ENCODE measurements at places on chromosomes 3 and 15.

GRCh38 chr3:49434731-49435130 is 5.6 kb upstream of the NICN1 start:
- DNase-seq, result no peak

- no peak for DNase-seq
Measured at GRCh38 chr15:58958811-58959210, 25.3 kb upstream of the SLTM start.

DNA sequence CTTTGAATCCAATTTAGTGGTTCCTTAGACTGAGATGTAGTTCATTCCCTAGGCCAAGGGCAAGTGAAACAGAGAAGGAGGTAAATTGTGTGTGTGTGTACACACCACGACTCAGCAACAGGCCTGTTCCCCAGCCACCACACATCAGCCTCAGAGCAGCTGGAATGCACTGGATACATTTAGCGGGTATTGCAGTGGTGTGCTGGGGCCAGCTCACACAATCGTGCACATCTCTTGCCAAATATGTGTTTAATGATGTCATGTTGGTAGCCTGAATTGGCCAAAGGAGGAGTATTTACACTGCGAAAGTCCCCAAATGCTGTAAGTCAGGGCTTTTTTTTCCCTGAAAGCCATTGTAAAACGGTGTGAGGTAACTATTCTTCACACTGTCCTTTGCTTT is 82.3 kb downstream of the RBPMS2 start:
- no peak for DNase-seq

GRCh38 chr3:148601766-148602685 is 95.7 kb upstream of the AGTR1 start:
- DNase-seq, result no peak

DNA sequence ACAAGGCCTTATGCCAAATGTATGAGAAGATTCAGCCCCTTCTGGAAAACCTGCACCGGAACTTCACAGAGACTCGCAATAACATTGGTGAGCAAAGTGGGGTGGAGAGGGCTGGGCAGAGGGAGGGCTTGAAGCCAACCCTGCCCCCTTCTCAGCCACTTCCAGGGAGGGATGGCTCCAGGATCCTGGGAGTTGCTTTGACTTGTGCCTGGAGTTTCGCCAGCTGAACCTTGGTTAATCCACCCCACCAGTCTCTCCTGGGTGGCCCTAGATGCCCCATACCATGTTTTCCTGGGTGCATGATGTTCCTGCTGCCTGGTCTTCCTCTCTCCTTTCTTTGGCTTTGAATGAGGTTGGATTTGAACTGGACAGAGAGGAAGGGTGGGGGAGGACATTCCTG is 10.8 kb downstream of the TBC1D21 start:
- DNase-seq, result no peak

- no peak for DNase-seq
Measured at GRCh38 chr3:74390121-74390877, 224.2 kb downstream of the CNTN3 start.

GRCh38 chr15:100877551-100877950 is 2.1 kb upstream of the ALDH1A3 start:
- DNase-seq, result peak; percentile 84

GRCh38 chr3:14988988-14989394 is 41.6 kb downstream of the NR2C2 start:
- no peak for DNase-seq

DNA sequence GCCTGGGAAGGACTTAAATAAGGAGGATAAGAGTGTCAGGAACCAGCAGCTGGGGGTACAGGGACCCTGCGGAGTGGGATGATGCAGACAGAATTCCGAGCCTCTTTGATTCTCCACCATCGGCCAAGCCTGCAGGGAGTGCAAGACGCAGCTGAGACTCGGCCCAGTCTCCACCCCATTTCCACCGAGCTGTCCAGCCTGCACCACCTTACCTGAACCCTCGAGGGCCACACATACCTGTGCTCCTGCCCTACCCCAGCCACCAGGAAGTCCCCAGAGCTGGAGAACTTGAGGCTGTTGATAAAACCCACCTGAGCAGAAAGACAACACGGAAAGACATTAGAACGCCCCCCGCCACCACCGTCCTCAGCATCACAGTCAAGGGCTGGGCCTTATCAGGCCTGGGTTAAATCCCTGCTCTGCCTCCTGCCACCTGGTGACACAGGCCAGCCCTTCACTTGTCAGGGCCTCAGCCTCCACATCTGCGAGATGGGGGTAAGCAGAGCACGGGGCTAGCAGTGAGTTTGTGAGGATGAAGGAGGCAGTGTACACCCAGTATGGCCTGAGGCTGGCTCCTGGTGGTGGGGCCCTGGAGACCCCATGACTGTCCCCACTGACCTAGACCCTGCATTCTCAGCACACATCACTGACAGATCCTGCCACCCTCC is 8.1 kb downstream of the RRP9 start:
- DNase-seq, result no peak

DNA sequence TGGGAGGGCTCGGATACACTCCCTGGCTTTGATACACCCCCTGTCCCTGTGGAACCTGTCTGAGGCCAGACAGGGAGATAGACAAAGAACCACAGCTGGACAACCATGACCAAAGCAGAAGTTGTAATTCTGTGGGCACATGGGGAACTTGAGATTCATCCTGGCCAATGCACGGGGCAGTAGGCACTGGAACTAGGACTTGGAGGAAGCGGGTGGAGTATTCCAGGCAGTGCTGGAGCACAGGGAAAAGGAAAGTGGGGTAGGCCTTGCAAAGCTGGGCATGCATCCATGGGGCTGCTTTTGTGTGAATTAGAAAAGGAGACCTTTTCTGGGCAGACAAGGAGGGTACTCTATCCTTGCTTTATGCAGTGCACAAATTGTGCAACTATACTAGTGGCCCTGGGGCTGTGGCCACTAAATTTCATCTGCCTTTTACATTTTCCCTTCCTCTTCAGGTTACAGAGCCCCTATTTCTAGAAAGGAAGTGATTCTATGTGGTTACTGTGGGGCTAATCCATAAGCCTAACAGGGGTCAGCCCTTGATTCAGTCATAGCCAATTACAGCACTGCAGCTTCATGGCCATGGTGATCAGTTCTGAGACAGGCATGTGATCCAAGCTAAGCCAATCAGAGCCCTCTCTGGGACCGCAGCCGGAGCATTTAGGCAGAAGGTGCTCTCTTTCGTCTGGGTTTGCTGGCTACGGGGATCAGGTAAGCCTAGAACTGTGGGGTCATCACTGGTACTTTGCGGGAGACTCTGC is 21.0 kb downstream of the CRABP1 start:
- no peak for DNase-seq

DNA sequence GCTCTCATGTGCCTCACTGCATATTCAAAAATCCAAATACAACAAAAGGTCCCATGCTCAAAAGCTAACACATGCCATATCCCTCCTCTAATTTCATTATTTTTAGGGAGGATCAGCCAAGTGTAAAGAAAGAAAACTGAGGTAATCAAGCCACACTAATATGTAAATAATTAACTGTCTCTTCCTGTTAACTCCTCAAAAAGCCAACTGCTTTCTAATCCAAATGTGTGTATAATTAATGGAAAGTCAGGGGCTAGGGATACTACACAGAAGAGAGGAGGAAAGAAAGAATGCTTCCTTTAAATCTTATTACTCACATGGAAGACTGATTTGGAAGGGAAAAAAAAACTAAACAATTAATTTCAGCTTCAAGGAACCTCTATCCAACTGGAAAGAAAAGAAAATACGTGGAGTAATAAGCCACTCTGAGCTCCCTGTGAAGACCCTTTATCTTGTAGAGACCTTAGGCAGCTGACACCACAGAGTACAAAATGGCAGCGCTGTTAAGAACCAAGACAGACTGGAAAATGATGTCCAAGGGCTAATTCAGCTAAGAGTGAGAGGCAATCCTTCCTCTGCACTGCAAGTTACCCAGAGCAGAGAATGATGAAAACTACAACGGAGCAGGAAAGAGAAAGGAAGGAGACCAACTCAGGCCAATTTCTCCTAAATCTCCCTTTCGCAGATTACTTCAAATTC is 56.8 kb downstream of the ZNF148 start:
- no peak for DNase-seq

- no peak for DNase-seq
Measured at GRCh38 chr3:156860873-156861272, 34.7 kb downstream of the LEKR1 start.

DNA sequence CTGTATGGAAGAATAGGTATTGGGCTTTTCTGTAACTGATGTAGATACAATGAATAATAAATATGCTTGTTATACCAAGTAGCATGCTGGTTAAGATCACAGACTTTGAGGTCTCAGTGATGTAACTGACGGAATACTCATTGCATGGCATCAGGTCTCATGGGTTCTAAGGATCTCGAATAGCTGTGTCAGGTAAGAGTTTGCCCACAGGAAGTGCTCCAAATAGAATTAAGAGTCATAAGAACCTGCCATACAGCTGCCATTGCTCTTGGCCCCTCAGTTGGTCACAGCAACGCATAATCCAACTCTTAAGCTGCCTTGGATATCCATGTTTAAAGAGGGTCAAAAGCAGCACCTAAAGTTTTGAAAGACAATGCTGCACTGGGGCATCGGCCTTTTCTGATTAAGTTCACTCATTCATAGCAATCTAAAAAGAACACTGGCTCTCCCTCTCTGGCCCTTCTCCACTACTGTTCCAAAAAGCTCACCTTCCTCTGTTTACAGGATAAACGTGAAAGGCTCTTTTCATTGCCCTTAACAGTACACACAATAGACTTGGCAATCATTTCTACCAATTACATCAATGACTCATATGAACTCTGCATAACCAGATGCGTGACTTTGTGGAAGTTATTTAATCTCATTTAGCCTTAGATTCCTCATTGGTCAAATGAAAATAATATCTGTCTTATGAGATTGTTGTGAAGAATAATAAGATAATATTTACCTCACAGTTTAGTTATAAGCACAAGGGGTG is 74.6 kb downstream of the ZBTB20 start:
- DNase-seq, result no peak

DNA sequence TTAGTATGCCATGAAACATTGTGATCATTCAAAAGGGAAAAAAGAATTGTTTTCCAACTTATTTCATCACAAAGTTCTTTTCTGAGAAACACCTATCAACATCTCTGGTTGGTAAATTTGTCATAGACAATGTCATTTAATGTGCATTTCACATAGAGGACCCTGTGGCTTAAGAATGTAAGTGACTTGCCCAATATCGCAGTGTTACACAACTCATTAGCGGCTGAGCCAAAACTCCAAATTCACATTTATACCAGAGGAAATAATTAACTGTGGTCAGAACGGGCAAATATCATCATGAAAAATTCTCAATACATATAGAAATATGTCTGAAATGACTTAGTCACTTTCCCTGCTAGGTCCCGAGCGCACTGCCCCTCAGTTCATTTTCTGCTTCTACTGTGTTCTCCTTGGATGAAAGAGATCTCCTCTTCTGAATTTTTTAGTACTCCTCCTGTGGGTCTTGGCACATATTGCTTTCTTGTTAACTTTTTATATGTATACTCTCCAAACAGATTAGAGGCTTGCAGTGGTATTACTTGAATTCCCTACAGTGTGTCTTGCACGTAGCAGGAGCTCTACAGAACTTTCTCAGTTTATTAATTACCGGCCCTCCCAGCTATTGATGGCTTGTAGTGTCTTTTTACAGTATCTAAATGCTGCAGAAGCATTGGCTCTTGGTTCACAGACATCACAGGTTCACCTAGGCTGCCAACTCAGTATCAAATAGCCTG is 33.1 kb downstream of the PTX3 start:
- DNase-seq, result no peak

DNA sequence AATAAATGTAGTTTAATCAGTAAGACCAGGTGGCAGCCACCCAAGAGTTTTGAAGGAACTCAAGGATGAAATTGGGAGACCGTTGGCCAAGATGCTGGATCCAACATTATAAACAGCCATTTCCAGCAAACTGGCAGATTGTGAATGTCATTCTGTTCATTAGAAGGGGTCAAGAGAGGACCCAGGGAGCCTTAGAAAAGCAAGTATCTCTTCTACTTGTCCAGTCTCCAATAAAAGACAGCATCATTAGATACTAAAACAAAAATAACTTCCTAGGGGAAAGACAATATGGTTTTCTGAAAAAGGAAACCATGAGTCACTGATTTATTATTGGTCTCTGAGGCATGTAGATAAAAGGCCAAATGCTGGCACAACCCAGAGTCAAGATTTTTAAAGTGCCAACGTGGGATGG is 67.9 kb downstream of the GADL1 start:
- no peak for DNase-seq

DNA sequence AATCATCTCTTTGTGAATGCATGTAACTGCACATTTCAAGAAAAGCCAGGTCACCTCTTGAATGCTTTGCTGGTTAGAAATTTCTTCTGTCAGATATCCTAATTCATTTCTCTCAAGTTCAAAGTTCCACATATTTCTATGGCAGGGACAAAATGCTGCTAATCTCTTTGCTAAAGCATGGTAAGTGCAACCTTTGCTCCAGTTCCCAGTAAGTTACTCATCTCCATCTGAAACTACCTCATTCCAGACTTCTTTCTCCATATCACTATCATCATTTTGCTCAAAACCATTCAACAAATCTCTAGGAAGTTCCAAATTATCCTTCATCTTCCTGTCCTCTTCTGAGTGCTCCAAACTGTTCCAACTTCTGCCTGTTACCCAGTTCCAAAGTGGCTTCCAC is 230.6 kb downstream of the ZMAT3 start:
- DNase-seq, result no peak

- no peak for DNase-seq
Measured at GRCh38 chr3:115652738-115653137, 29.4 kb downstream of the GAP43 start.

- no peak for DNase-seq
Measured at GRCh38 chr3:171622126-171622525, 161.9 kb upstream of the TNIK start.

DNA sequence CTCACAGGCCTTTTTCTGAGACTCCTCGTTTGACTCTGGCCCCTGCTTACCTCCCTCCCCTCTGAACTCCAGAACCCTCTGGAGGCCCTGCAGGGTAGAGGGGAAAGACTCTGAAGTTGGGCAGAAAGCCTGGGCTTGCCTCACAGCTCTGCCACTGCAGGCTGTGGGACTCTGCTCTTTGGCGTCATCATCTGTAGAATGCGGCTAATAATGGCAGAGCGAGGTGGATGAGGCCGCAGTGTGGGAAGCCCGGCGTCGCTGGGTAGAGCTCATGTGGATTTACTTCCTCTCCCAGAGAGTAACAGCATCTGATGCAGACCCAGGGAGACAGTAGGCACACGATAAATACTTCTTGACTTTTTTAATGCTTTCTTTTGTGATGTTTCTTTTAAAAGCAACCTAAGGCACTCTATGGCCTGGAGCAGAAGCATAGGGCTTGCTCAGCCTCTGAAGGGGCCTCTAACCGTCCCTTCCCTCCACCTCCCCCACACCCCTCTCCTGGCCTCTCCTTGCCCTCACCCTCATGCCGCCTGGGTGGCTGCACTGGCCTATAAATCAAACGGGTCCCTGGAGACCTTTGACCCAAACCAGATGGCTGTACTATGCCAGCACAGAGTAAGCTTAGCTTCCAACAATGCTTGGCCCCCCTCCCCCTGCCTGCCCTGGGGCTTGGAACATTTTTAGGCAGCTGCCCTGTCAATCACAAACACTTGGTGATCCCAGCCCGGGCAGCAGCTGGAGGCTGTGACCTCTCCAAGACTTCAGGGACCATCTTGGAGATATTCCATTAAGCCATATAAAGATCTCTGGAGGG is 32.9 kb downstream of the SPSB4 start:
- DNase-seq, result no peak

GRCh38 chr3:29922992-29923746 is 642.3 kb downstream of the RBMS3 start:
- DNase-seq, result peak; percentile 30

Measured in keratinocyte (primary cell).